Fibroblast of skin of right biceps (primary cell): ENCODE measurements at places on chromosomes 16 and 17.

GRCh38 chr17:83129676-83130075, 50.3 kb downstream of the METRNL start:
- no peak for DNase-seq

DNA sequence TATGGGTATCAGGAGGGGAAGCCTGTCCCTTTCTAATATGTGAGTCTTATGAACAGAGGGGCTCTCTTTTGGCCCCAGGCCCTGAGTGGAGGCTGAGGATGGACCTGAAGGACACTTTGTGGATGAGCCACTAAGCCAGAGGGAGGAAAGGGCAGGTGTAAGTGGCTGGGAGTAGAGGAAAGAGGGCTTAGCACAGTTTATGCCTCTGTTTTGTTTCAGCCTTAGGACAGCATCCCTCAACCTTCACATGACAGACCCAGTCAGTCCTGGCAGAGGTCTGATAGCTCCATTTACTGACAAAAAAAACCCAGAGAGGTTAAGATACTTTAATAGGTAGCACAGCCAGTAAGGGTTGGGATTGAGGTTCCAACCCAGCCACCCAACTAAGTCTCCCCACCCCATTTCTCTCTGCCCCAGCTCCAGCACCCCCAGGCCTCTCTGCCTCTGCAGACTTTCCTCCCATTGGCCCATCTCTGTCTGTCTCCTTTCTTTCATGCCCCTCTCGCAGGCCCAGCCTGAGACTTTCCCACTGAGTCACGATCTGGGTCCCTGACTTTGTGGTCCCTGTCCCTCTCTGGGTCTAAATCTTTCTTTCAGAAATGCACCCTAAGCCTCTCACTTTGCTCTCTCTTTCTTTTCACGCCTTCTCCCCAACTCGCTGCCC, 4.7 kb upstream of the TBX21 start:
- no peak for DNase-seq

GRCh38 chr17:45584092-45585036, 93.8 kb upstream of the PLEKHM1 start:
- peak; percentile 51 for DNase-seq

DNA sequence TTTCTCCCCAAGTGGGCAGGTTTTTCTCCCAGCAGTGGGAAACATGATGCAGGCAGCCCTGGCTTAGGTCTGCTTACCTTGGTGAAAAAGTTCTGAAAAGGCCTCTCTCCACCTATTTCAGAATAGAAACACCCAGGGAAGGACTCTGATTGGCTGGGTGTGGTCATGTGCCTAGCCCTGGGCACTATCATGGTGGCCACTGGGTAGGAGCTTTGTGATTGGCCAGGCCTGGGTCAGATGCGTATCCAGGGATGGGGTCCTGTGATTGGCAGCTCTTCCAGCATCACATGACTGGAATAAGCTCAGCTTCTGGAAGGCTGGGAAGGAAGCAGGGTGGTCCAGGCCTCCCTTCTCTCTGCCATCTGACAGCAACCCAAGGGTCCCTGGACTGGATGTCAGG, 53.5 kb downstream of the ZDHHC7 start:
- DNase-seq, result no peak

- DNase-seq, result no peak
Observed at GRCh38 chr17:28196636-28197035, 122.4 kb upstream of the TMEM97 start.

DNA sequence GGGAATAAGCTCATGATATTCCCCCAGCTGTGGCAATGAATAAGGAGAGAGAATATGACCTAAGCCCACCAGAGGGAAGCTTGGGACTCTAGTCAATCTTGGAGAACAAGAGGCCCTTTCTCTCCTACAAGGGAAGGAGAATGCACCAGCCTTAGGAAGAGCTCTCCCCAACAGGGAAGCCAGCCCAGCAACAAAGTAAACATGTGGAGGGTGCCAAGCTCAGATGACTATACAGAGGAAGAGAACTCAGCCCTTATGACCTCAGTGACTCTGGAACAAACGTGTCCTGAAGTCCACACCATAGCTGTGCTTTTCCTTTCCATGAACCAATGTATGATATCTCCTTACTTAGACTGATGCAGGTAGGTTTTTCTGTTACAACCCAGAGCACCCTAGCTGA, 219.7 kb downstream of the GSG1L start:
- DNase-seq, result no peak

DNA sequence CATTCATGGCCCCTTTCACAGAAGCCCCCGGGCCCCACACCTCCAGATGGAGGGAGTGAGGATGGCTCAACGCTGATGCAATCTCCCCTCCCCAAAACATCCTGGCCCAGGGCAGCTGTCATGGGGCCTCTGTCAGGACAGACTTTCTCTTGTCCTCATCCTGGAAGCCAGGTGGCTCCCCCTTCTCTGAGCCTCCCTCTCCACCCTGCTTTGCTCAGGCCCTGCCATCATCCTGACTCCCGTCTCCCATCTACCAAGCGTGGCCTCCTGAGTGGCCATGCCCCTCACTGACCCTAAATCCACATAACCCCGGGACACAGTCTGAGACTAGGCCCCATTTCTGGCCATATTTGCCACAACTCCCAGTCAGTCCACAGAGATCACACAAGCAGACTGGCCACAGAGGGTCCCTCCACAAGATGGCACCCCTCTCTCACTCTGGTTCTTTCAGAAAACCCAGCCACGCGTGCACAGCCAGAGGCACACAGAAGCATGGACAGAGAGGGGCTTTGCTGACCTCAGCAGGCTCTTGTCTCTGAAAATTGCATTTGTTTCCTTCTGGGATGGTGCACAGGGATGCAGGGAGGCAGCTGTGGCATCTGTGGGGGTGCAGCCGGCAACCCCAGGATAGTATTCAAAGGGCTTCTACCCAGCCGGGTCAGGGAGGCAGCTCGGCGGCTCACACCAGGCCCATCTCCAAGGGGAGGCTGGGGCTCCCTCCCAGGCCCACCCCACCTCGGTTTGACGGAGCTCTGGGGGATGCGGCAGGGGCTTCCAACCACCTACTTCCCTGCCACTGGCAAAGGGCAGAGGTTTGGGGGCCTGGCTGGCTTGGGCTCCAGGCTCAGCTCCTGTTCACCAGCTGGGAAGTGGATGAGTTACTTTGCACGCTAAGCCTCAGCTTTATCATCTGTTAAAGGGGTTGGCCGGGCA, 16.9 kb downstream of the DOC2B start:
- DNase-seq, result peak; percentile 24

DNA sequence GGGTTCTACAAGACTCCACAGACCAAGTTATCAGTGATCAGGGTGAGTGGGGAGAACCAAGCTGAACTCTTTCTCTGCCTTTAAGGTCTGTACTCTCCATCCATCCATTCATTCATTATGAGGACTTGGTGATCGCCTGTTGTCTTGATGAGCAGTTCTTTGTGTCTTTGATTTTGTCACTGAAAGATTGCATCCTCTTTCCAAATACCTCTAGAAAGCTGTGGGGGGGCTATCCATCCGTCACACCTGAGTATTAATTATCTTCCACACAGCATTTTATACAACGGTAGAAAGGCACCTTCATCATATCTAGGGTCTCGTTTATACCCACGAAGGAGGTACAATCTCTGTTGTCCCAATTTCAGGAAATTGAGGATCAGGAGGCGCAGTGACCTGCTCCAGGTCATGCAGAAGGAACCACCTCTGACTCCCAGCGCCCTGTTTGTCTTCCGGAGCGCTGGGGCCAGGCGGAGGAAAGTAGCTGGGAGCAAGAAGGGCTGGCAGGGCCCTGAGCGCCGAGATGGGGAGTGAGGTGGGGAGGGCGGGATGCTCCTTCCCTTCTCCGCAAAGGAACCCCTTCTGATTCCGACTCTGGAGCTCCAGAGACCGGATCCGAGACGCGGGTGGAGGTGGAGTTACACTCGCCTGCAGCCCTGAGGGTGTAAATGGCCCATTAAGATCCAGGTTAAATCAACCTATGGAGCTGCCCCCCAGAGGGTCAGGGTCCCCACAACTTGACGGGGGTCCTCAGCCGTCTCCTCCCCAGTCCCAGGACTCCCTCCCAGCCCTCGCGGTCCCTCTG, 605 bp upstream of the ABAT start:
- no peak for DNase-seq

DNA sequence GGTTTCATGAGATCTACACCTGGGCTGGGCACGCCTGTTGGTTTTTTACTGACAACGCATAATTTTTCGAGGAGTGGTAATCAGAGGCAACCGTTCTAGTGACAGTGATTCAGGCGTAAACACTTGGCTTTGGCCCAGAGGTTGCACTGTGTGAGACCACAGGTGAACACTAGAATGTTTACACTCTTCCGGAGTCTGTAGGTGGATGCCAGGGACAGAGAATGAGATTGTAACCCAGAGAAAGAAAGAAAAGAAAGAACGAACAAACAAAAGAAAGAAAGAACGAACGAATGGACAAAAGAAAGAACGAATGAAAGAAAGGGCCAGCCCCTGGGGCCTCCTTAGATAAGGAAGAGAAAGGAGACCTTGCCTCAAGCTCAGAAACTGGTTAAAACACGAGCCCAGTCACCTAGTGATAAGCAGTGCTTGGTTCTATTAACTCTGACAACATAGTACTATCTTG, 113.2 kb downstream of the PRKCB start:
- no peak for DNase-seq

GRCh38 chr16:4685292-4685691, 8.1 kb upstream of the NUDT16L1 start:
- DNase-seq, result no peak

DNA sequence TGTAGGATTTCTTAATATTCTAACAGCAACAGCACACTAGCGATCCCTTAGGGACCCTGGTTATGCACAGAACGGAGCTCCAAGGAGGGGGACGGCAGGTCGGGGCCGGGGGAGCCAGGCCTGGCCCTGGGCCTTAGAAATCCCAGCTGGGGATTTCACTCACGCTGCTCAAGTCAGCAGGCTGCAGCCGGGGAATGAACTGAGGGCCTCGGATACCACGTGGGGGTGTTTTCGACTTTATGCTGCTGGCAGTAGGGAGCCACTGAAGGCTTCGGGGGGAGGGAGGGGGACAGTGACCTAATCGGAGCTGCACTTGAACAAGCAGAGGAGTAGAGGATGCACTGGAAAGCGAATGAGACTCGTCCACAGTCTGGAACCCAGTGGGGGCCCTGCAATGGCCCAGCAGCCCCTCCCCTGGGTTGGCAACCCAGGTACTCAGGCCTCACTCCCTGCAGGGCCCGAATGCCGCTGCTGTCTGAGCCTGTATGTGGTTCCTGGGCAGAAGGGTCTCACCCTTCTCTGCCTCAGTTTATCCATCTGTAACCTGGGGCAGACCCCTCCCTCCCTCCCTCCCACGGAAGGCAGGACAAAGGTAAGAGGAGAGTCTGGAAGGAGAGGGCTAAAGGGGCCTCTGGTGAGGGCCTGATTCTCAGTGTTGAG, 53.7 kb downstream of the RPH3AL start:
- no peak for DNase-seq

GRCh38 chr17:60127068-60128064, 22.4 kb upstream of the CA4 start:
- no peak for DNase-seq

DNA sequence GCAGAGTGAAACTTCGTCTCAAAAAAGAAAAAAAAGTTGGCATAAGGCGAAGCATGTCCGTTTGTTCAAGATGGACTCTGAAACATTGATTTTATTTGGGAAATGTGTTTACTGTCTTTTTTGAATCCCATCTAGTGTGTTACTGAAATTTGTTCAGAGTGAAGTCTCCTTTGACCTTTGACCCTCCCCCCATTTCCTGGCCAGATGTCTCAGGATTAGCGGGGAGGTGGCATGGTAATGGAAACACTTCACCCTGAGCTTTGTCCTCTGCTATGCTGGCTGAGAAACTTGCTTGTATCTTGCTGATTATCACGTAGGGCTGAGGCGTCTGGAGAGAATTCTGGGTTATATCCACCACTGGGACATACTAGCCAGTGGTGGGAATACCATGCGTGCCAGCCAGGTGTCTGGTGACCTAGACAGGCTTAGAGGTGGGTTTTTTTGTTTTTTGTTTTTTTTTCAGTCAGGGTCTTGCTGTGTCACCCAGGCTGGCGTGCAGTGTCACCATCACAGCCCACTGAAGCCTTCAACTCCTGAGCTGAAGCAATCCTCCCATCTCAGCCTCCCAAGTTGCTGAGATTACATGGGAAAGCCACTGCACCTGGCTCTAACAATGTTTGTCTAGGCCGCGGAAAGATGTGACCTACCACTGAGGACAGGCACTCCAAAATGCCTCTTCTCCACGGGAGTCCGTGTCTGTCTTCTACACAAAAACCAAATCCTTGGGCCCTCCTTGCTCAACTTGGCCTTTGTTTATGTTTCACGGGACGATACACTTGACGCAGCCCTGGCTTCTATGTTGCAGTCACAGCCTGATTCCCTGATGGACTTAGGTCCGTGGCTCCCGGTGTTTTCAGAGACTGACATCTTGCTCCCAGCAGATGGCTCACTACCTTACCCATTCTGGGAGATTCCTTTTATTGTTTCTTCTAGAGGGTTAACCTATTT, 6.6 kb upstream of the GALK1 start:
- no peak for DNase-seq

- peak; percentile 63 for DNase-seq
Observed at GRCh38 chr16:878072-878784, 77.7 kb upstream of the GNG13 start.

- peak; percentile 46 for DNase-seq
Observed at GRCh38 chr17:16250635-16251034, 33.6 kb downstream of the PIGL start.

DNA sequence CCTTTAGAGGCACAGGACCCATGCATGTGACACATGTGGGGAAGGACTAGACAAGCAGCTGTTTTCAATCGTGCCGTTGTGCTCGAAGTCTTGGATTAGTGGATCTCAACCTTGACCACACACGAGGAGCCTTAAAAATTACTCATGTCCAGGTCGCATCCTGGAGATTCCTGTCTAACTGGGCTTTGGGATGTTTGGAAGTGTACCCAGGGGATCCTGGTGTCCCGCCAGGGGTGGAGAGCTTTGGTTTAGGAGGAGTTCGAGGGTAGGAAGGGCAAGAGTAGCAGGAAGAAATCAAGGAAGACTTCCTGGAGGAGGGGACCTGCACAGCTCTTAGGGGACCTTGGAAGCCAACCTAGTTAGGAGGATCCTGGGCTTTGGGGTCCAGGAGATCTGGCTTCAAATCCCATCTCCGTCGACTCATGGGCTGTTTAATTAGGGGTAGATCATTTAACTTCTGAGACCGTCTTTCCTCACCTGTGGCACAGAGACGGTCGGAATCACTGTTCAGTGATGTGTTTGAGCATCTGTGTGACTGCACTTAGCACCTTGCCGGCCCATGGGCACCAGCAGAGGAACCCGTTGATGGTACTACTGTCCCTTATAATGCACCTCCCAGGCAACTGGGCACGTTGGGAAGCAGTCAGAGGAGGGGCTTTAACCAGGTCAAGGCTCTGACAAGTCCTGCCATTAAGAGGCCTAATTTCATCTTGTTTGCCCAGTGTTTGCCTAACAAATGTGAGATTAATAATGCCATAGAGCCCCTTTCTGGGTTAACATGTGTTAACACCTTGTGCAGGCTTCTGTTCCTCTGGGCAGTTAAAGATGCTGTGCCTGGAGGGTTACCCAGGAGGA, 102.0 kb upstream of the PLCG2 start:
- DNase-seq, result peak; percentile 10
